ENCODE measurements at places on chromosomes 3 and 15.
A peak's percentile ranks its signal among the peaks of the same experiment; 100 is the strongest.

DNA sequence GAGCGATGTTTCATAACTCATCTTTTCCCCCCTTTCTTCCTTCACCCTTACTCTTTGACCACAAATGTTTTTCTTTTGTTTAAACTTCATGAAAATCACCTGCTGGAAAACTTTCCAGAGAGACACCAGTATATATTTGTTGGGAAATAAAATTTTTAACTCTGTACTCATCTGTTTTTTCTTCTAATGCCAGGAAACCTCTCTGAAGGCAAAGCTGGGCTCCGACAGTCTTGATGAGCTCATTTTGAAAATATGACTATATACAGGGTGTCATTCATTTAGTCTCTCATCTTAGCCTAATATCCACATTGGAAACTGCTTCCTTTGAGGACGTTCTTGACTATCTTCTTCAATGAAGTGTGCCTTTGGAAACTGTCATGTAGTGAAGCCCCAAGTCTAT is 339.6 kb upstream of the ROBO2 start:
- DNase-seq: no peak

DNA sequence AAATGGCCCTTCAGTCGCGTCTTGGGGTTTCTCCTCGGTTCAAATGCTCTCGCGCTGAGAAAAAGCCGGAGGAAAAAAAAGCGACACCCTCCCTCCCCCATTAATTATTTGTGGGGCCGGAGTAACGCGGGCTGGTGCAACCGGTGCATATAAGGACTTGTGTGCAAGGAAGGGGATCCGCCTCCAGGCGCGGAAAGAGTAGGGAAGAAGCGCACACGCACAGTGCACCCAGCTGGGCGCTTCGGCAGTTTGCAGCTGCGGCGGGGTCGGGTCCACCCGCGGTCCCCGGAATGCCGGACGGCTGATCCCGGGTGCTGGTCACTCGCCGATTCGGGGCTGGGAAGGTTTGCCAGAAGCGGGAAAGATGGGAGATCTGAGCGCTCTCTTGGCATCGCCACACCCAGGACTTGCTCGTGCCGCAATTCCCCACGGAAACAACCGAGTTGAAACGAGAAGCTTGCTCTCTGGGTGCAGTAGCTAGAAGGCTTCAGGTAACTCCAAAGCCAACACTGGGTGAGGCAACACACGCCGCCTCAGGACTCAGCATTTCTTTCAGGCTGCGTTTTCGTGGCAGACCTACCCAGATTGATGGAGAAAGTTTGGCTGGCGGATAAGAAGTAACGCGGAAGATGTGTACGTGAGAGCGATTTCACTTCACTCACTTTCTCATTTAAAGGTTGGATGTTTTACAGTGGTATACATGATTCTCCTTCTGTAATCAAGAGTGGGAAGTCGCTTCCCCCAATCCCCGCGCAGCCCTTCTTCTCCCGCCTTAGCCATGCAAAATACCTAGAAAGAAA is 720 bp upstream of the TNIK start:
- DNase-seq: peak; percentile 7

DNA sequence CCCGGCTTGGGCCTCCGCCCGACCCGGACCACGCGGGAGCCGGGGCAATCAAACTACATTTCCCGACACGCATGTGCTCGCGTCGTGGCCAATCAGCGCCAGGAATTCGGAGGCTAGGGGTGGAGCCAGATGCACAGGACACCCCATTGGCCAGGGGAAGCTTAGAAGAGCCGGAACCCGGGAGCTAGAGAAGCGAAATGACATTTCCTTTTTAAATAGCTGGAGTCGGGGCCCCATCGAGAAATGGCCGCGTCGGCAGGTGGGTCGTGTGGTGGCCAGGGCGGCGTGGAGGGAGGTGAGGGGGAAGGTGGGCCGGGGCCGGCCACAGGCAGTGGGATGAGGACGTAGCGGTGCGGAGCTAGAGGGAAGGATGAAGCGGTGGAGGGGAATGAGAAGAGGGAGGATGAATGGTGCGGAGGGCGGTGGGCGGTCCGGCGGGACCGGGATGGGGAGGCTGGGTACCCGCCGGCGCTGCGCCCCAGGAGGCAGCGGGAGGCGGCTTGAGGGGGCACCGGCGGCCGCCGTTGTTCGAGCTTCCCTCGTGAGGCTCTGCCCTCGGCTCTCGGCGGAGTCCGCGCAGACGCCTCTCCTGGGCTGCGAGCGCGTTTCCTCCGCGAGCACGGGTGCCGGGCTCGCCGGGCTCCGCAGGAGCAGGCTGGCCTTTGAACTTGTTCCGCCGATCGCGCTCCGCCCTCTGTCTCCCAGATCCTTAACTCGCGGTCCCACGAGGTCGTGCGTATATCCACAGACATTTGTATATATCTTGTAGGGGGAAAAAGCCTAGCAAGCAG is at the start of gene KBTBD8:
KBTBD8 (plus strand) TSS at position 195 of the 791 bp plus-strand sequence; CDS start at position 244, 49 bp downstream.
- DNase-seq: peak; percentile 91

GRCh38 chr3:62261736-62262135 is 111.6 kb downstream of the FEZF2 start:
- DNase-seq: no peak

DNA sequence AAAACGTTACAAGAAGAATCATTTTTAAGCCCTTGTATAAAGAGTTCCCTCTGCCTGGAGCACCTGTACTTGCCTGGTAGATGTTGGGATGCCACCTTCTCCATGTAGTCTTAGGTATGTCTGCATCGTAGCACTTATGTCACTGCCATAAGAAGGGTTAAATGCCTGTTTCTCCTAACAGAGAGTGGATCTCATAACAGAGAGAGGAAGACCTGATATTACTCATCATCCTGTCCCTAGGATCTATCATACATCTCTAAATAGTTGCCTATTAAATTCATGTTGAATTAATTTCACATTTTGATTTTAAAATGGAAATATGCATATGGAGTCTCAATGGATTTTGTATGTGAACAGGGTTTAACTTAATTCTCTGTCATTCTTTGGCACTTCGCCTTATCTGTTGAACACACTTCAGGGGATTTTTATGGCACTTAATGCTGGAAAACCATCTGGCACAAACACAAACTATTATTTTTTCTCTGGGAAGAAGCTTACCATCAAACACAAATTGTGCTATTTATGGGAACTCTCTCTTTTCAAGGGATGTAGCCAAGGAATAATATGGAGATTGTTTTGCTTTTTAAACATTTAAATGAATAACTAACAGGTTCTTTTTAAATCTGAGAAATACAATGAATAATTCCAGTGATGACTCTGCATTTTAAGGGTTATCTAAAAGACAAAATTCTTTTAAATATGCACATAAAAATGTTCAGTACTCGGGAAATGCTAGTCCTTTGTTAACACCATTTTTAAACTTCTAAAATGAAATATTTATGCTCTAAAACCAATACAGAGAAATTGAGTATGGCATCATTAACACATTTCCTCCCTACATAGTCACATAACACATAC is 230.7 kb downstream of the ZNF385D start:
- no peak for DNase-seq
